ENCODE measurements at places on chromosomes 1 and 21.

DNA sequence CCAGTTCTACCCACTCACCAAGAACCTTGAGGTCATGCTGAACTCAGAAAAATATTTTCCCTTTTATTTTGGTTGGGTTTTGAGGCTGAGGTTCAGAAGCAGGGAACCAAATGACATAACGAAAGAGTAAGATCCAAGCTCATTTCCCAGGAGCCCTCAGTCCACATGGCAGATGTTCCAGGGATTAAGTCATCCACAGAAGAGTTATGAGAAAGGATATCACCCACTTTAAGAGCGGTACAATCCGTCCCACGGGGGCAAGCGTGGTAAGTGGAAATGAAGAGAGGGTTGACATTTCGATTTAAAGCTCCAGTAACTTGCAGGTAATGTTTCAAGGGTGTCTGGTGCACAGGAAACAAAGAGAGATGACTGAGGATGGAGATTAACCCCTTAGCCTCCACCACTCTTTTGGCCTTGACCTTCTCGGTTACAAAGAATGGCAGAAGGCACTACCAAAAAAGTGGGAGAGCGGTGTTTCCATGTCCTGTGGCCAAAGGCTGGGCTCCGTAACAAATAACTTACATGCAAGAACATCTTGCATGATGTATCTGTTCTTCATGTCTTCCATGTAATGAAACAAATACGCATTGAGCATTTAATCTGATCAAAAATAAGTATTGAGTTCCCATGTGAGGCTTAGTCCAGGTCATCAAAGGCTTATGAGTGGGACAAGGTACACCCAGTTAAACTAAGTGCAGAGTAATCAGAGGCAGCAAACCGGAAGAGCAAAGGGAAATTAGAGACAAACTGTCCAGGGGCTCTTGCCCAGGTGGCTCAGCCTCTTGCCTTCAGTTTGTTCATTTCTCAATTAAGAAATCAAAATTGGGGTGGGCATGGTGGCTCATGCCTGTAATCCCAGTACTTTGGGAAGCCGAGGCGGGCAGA, 241.4 kb downstream of the TOMM20 start:
- H3K4me1 ChIP-seq: peaks cover 20% of the 10 kb centered on the region
- no peaks in the 10 kb centered on the region for H3K27me3 ChIP-seq
- no peaks in the 10 kb centered on the region for H3K36me3 ChIP-seq
- no peak overlapping the region for H3K4me3 ChIP-seq
- DNase-seq: no peak

- no peaks in the 10 kb centered on the region for H3K27me3 ChIP-seq
- peak overlapping the region; percentile 57 for H3K27ac ChIP-seq
- H3K36me3 ChIP-seq: peaks cover 9% of the 10 kb centered on the region
- DNase-seq: peak; percentile 82
- H3K4me1 ChIP-seq: peaks cover 36% of the 10 kb centered on the region
- H3K4me3 ChIP-seq: peak overlapping the region; percentile 59
These were observed 70.3 kb downstream of the PIK3CD start for GRCh38 chr1:9721606-9722377.

- H3K36me3 ChIP-seq: no peaks in the 10 kb centered on the region
- no peak for DNase-seq
- H3K4me3 ChIP-seq: no peak overlapping the region
- peak overlapping the region; percentile 39 for H3K27ac ChIP-seq
- peaks cover 35% of the 10 kb centered on the region for H3K4me1 ChIP-seq
- peaks cover 10% of the 10 kb centered on the region for H3K27me3 ChIP-seq
These were observed 31.1 kb downstream of the AHDC1 start for GRCh38 chr1:27572679-27573426.

GRCh38 chr21:25002676-25003075, 604.6 kb downstream of the MRPL39 start:
- H3K36me3 ChIP-seq: no peaks in the 10 kb centered on the region
- H3K4me1 ChIP-seq: no peaks in the 10 kb centered on the region
- no peaks in the 10 kb centered on the region for H3K27me3 ChIP-seq
- H3K4me3 ChIP-seq: no peak overlapping the region
- no peak for DNase-seq

DNA sequence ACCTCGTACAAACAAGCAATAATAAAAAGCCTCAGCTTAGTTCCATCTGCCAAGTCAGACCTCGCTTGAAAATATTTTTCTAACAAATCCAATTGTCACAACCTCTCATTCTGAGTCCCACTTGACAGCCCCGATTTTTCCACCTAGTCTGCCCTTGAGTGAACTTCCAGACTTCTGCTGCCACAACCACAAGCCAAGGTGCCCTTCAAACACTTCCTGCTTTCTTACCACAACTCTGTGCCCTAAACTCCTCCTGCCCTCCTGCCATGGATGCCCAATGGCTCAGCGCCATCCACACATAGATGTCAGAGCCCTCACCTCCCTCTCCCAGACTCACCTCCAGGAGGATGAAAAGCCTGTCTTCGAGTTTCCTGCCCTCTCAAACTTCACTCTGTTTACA, 3.9 kb downstream of the TMPRSS2 start:
- H3K27ac ChIP-seq: peak overlapping the region; percentile 59
- peaks cover 58% of the 10 kb centered on the region for H3K27me3 ChIP-seq
- no peak for DNase-seq
- H3K4me3 ChIP-seq: peak overlapping the region; percentile 64
- peaks cover 15% of the 10 kb centered on the region for H3K4me1 ChIP-seq

GRCh38 chr1:234313171-234313570, 60.1 kb upstream of the COA6 start:
- H3K27me3 ChIP-seq: peaks cover 68% of the 10 kb centered on the region
- DNase-seq: no peak
- H3K4me3 ChIP-seq: no peak overlapping the region
- H3K27ac ChIP-seq: no peak overlapping the region
- peaks cover 2% of the 10 kb centered on the region for H3K4me1 ChIP-seq
- peaks cover 3% of the 10 kb centered on the region for H3K36me3 ChIP-seq

- peaks cover 3% of the 10 kb centered on the region for H3K4me1 ChIP-seq
- peaks cover 3% of the 10 kb centered on the region for H3K36me3 ChIP-seq
These were observed 125.6 kb downstream of the SMYD3 start for GRCh38 chr1:246381452-246381851.

GRCh38 chr1:21618059-21618458, 51.1 kb downstream of the RAP1GAP start:
- peaks cover 29% of the 10 kb centered on the region for H3K27me3 ChIP-seq
- no peak overlapping the region for H3K27ac ChIP-seq
- H3K4me1 ChIP-seq: peaks cover 11% of the 10 kb centered on the region

DNA sequence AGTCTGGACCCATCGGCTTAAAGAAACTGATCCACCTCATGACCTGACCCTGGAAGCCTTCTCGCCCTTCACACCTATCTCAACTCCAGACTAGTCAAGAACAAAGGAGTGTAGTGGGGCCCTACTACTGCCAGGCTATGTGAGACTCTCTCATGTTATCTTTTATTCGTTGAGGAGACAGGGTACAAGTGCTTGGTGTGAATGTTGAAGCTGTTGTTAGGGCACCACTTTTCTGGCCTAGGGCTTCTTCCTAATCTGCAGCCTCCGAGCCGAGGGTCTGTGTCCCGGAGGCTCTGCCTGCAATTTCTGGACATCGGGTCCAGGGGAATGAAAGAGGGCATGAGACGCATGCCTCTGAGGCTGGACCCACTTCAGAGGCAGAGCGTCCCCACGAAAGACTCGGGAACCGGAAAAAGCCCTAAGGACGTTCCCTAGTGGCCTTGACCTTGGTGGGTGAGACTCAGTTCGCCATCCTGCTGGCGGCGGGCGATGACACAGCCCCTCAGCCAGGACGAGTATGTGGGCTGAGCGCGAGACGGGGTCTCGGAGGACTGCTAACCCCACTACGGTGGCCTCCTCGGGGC, 671 bp downstream of the DNAJC11 start:
- H3K36me3 ChIP-seq: peaks cover 2% of the 10 kb centered on the region
- H3K4me1 ChIP-seq: peaks cover 20% of the 10 kb centered on the region
- peak overlapping the region; percentile 93 for H3K4me3 ChIP-seq
- H3K27me3 ChIP-seq: no peaks in the 10 kb centered on the region
- peak overlapping the region; percentile 78 for H3K27ac ChIP-seq

DNA sequence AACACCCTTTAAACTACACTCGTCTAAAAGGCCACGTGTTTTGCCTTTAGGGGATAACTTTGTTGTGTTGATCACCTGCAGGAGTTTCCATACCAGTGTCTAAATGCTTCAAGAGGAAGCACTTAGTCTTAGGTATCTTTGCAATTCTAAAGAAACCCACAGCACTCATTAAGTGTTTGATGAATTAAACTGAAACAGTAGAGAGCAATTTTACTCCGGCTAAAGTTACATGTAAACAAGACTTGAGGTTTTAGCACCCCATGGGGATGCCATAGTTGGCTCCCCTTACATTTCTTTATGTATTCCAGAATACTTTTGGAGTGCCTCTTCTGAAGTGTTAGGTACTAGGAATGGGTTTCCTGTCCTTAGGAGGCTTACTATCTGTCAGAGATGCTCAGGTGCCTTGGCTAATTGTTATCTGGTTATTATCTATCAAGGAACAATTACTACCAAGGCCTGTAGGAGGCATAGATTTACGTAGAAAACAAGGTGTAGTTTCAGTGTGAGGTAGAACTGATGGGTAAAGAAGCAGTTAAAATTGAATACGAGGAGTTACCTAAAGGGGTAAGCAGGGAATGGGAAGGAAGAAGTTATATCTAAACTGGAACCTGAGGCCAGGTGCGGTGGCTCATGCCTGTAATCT, 176.8 kb upstream of the SAMSN1 start:
- no peak overlapping the region for H3K27ac ChIP-seq
- no peak overlapping the region for H3K4me3 ChIP-seq
- no peaks in the 10 kb centered on the region for H3K4me1 ChIP-seq
- no peaks in the 10 kb centered on the region for H3K36me3 ChIP-seq
- H3K27me3 ChIP-seq: no peaks in the 10 kb centered on the region
- no peak for DNase-seq

GRCh38 chr21:46196733-46197132, 12.5 kb upstream of the SPATC1L start:
- H3K27ac ChIP-seq: peak overlapping the region; percentile 47
- no peaks in the 10 kb centered on the region for H3K27me3 ChIP-seq

- H3K4me3 ChIP-seq: no peak overlapping the region
- no peak overlapping the region for H3K27ac ChIP-seq
- DNase-seq: no peak
These were observed 22.0 kb downstream of the MAN1A2 start for GRCh38 chr1:117389284-117389683.

- H3K27me3 ChIP-seq: peaks cover 31% of the 10 kb centered on the region
- H3K27ac ChIP-seq: no peak within 1 kb of the TSS
- peaks cover 6% of the 10 kb centered on the region for H3K4me1 ChIP-seq
- no peak for DNase-seq
- H3K36me3 ChIP-seq: peaks cover 3% of the 10 kb centered on the region
These were observed at the start of gene BEND5 for GRCh38 chr1:48776393-48777218. BEND5 (minus strand) TSS chr1:48776891; CDS start chr1:48776831, 60 bp downstream.

DNA sequence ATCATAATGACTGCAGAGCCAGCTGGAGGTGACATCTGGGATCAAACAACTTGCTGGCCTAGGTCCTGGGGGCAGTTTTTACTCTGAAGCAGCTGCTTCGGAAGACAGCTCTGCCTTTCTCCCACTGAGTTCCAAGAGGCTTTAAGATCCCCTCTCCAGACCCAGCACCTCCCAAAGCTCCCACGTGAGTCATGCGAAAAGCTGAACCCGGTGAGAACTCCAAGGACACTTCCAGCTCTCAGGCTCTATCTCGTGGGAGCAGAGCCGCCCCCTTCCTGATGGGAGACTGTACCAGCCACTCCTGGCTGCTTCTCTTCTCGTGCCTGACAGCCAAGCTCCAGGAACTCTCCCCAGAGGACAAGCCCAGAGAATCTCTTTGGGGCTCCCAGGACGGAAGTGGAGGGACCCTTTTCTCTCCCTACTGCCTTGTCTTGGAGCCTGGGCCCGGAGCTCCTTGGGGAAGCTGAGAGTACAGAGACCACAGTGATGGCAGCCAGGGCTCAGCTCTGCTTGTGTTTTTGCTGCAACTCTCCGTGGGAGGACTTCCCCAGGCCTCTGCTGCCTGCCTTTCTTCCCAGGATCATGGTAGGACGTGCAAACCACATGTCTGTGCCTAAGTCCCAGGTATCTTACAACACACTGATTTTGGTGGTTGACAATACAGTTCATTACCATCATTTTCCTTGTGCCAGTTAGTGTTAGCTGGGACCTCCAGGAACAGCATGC, 40.6 kb downstream of the STUM start:
- no peak for DNase-seq
- H3K36me3 ChIP-seq: no peaks in the 10 kb centered on the region
- H3K4me3 ChIP-seq: no peak overlapping the region
- peaks cover 30% of the 10 kb centered on the region for H3K27me3 ChIP-seq
- no peaks in the 10 kb centered on the region for H3K4me1 ChIP-seq
- no peak overlapping the region for H3K27ac ChIP-seq

GRCh38 chr1:202434059-202434458, 85.6 kb downstream of the PPP1R12B start:
- no peaks in the 10 kb centered on the region for H3K4me1 ChIP-seq
- no peak overlapping the region for H3K27ac ChIP-seq
- peaks cover 2% of the 10 kb centered on the region for H3K36me3 ChIP-seq
- DNase-seq: no peak
- no peaks in the 10 kb centered on the region for H3K27me3 ChIP-seq

- no peaks in the 10 kb centered on the region for H3K36me3 ChIP-seq
- H3K27me3 ChIP-seq: no peaks in the 10 kb centered on the region
- no peak overlapping the region for H3K27ac ChIP-seq
- no peaks in the 10 kb centered on the region for H3K4me1 ChIP-seq
These were observed 103.3 kb downstream of the PAPPA2 start for GRCh38 chr1:176566004-176566975.

DNA sequence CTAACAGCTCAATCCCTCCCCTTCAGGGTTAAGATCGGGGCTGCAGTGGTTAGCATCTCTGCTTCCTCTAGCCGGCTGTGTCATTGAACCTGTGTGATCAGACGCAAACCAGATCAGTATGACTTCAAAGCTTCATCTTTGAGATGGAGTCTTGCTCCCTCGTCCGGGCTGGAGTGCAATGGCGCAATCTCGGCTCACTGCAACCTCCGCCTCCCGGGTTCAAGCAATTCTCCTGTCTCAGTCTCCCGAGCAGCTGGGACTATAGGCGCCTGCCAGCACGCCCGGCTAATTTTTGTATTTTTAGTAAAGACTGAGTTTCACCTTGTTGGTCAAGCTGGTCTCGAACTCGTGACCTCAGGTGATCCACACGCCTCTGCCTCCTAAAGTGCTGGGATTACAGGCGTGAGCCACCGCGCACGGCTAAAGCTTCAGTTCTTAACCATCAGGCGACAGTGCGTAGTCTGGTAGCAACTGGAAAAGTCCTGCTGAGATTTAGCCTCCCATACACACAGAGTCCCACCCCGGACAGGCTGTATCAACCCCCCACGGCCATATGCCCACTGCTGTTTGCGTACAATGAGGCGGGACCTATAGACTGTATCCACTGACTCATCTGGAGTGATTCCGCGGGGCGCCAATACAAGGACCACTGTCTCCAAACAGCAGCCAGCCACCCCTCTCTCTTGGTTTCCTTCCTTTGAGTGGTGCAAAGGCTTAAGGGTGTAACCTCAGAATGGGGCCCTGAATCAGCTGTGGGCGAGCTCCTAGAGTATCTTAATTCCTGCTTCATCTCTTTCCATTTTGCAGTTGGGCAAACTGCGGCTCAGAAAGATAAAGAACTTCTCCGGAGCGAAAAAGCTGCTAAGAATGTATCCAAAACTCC, 23.3 kb downstream of the CELA3A start:
- H3K4me1 ChIP-seq: peaks cover 36% of the 10 kb centered on the region
- H3K36me3 ChIP-seq: no peaks in the 10 kb centered on the region
- no peaks in the 10 kb centered on the region for H3K27me3 ChIP-seq
- H3K4me3 ChIP-seq: peak overlapping the region; percentile 91

- peaks cover 7% of the 10 kb centered on the region for H3K36me3 ChIP-seq
- no peak overlapping the region for H3K27ac ChIP-seq
- H3K27me3 ChIP-seq: no peaks in the 10 kb centered on the region
- DNase-seq: no peak
These were observed 40.1 kb downstream of the PRPF38A start for GRCh38 chr1:52444463-52444862.
